Colonic mucosa (tissue), 4 donors: ENCODE measurements at places on chromosomes 16 and 17. TPM values are rescaled to one million over a fixed set of nuclear protein-coding genes. Genes with fewer than 3 reads are reported as not detected.

The GALR2 gene
- 0.19 TPM for total RNA-seq

The MT1X gene
- total RNA-seq = 149 TPM

The ORC6 gene
- 6.8 TPM for total RNA-seq

The MLLT6 gene
- total RNA-seq = 74.1 TPM

The TBC1D3K gene
- not detected for total RNA-seq

The SDR42E2 gene
- not detected for total RNA-seq

The OR2C1 gene
- not detected for total RNA-seq

The CDK5RAP3 gene
- total RNA-seq = 172 TPM

The SPATA32 gene
- not detected for total RNA-seq

The TNFRSF17 gene
- 1.3 TPM for total RNA-seq

The PPM1E gene
- 0.32 TPM for total RNA-seq
